ENCODE measurements at places on chromosomes 2 and 18.
A peak's percentile ranks its signal among the peaks of the same experiment; 100 is the strongest.

GRCh38 chr2:26477911-26478253 lies at the start of gene OTOF:
Gene OTOF, minus strand, starts transcription at chr2:26478124.
- peak; percentile 82 for DNase-seq

- peak; percentile 17 for DNase-seq
Measured at GRCh38 chr18:55317864-55318263, 270.1 kb downstream of the TCF4 start.

- no peak for DNase-seq
Measured at GRCh38 chr18:58882044-58882443, 17.4 kb downstream of the ZNF532 start.

DNA sequence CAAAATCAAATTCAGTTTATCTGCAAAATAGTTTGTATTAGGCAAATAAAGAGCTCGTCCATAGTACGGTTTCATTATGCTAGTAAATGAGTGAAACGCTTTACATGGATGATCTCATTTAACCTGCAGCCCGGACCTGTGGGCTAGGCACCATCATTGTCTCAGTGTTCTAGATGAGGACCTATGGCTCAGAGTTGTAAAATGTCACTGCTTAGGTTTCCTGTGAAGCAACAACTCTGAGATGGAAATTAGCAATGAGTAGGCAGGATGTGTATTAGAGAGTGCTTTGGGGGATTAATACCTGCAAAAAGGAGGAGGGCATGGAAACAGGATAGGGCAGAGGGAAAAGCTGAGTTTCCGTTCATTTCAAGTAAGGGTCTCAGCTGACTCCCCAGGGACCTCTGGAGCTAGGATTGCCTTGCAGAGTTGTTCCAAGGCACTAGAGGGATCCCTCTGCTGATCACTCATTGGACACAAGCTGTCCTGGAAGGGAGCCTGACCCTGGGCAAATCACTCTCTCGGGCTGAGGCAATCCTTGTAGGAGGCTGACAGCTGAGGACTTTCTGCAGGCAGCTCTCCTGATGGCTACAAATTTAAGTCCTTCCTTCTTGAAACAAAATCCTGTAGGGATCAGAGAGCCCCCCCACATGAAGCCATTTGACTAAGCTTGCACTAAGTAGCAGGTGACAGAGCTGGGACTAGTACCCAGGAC lies 58.8 kb upstream of the SIX2 start:
- peak; percentile 15 for DNase-seq

DNA sequence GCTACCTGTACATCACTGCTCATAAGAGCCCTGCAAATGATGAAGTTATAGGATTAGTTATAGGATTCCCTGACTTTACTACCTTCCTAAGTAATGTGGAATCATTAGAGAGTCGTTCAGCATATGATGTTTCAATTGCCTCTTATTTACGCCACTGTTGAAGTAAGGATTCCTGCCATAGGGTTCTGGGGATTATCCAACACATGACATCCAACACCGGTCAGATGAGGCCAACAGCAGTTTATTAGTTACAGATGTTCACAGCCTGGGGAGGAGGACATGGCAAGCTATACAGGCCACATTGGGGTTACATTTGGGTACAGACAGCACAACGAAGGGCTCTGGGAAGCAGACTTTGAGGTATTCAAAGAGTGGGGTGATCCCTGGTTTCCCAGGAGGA lies 134.1 kb upstream of the MC4R start:
- DNase-seq, result no peak

GRCh38 chr2:27737676-27738348 lies 33.7 kb upstream of the MRPL33 start:
- DNase-seq, result peak; percentile 46

- DNase-seq, result peak; percentile 9
Measured at GRCh38 chr2:159961037-159961436, 101.4 kb downstream of the PLA2R1 start.

DNA sequence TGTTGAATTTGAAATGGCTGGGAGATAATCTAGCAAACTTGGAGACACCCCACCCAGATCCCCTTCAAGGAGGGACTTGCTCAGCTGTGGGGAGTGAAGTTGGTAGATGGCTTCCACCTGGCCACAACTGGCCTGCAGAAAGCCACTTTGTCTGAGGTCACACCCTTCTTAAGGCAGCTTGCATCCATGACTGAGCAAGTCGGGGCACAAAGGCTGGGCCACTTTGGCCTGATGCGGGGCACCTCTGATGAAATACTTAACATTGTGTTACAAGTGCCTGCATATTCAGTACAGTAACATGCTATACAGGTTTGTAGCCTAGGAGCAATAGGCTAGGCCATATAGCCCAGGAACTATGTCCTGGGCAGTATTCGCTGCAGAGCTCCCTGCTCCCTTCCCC lies 13.4 kb upstream of the RPL37A start:
- no peak for DNase-seq

GRCh38 chr2:64941801-64942200 lies 47.4 kb upstream of the SLC1A4 start:
- no peak for DNase-seq

- peak; percentile 51 for DNase-seq
Measured at GRCh38 chr2:25567406-25567805, 106.0 kb downstream of the DTNB start.

DNA sequence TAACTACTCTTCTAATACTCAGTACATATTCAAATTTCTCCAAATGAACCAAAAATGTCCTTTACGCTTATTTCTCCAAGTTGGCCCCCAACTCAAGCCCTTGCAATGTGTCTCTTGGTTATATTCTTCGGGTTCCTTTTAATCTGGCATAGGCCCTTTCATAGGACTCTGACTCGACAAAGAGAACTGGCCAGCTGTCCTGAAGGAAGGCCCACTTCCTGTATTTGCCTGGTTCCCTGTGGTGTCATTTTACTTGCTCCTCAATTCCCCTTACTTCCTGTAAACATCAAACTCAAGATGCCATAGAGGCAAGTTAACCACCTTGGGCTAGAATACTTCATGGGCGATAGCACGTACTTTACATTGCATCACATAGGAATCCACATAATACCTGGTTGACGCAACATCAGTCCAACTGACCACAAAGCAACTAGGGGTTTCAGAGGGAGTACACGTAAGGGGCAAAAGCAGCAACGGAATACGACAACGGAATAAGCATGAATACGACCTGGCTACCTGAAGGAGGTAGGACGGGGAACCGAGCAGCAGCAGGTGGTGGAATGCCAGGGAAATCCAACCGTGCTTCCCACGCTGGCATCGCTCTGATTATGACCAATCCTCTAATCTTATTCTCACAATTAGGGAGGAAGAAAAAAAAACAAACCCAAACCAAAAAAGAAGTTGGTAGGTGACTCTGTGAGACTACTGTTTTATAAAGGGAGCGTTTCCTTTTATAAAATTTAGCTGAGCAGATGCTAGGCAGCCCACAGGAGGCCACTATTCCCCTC lies 823 bp upstream of the GORASP2 start:
- peak; percentile 30 for DNase-seq

- DNase-seq, result peak; percentile 38
Measured at GRCh38 chr2:40606862-40607261, 155.0 kb upstream of the SLC8A1 start.

GRCh38 chr2:36168115-36168514 lies 187.5 kb upstream of the CRIM1 start:
- no peak for DNase-seq

DNA sequence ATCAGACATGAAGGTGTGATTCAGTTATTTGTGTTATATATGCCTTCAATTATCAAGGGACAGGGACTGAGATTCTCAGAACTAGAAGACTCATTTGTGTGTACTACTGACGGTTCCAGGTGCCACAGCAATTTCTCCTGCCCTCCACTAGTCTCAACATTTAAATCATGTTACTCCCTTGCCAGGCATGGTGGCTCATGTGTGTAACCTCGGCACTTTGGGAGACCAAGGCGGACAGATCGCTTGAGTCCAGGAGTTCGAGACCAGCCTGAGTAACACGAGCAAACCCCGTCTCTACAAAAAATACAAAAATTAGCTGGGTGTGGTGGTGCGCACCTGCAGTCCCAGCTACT lies 1.1 kb downstream of the CNDP2 start:
- DNase-seq, result no peak

GRCh38 chr2:11292464-11293255 lies 51.8 kb downstream of the ROCK2 start:
- peak; percentile 37 for DNase-seq

DNA sequence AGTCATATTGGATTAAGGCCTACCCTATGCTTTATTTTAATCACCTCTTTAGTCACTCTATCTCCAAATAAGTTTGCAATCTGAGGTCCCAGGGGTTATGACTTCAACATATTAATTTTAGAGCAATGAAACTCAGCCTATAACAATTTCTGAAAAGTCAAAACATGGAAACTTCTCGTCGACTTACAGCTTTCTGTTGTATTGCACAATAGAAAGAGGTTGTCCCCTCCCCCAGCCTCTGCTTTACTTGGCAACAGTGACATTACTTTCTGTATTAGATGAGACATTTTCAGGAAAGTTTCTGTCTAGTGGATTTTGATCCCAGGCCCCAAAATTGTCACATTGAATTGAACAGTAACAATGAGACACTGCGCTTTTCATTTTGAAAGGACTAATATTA lies 326.4 kb downstream of the THSD7B start:
- no peak for DNase-seq

- DNase-seq, result no peak
Measured at GRCh38 chr2:201628545-201628944, 14.8 kb downstream of the TMEM237 start.

DNA sequence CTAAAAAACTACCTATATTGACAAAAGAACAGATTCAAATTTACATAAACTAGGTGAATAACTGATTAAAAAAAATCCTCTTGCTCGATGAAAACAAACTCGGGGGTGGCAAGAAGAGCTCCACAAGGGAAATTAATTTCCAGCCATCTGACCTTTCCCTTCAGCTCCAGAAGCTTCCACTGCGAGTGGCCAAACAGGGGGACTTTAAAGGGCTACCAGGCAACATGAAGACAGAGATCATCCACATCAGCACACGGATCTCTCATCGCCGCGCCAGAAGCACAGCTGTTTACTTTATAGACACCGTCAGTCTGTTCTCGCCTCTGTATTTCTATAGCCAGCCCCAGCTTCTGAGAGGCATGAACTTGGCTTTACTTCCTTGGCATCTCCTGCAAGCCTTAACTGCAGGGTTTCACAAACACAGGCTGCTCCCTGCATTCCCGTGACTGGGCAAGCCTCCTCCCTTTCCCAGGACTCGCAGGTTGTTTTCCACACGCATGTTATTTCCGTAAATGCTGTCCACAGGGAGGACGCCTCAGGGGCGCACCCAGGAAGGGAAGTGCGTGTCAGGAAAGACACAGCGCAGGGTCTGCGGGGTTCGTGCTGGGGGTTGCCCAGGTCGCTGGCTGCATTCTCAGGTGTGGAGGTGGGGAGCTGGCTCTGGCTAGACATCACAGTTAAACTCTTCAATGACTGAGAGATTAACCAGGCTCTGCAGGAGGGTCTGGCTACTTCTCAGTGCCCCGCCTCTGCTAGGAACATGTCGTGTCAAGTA lies 85.0 kb downstream of the USP40 start:
- no peak for DNase-seq

- no peak for DNase-seq
Measured at GRCh38 chr2:99715956-99716355, 226.1 kb upstream of the REV1 start.

DNA sequence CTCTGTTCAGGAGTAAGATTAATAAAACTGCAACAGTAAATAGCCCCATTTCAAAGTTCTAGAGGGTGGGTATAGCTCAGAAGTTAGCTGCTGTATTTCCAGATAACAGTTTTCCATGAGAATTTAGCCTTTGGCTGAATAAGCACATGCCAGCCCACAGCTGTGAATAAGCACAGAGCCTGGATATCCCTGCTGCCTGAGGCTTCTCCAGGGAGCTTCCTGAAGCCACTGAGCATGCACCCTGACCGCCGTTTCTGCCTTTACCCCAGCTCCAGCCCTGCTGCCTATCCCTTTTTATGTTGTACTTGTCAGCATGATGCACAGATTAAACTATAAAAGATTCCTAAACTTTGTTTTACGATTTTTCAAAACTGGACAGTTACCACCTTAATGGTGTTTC lies 85.3 kb downstream of the FEZ2 start:
- no peak for DNase-seq

DNA sequence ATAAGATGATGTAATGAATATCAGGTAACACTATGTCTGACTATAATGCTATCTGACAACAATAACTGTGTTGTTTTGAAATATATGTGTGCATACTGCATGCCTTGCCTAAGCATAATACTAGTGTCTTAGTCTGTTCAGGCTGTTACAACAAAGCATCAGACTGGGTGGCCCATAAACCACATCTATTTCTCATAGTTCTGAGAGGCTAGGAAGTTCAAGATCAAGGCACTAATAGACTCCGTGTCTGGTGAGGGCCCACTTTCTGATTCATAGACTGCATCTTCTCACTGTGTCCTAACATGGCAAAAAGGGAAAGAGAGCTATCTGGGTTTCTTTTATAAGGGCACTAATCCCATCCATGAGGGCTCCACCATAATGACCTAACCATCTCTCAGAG lies 80.1 kb downstream of the SUCLG1 start:
- no peak for DNase-seq

DNA sequence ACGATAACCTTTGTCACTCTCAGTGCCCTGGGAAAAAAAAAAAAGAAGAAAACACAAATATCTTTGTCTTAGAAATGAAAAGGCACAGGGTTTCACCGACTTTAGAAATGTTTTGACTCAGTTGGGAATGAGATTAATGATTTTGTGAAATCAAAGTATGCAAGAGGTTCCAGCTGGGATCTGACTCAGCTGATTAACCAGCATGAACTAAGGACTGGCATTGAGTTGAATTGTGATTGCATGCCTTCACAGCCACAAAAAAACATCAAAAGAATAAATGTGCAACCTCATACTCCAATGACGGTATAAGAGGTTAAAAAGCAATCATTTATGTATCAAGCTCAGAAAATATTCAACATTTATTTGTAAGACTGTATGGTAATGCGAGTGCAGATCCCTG lies 566.6 kb upstream of the DSEL start:
- peak; percentile 88 for DNase-seq

DNA sequence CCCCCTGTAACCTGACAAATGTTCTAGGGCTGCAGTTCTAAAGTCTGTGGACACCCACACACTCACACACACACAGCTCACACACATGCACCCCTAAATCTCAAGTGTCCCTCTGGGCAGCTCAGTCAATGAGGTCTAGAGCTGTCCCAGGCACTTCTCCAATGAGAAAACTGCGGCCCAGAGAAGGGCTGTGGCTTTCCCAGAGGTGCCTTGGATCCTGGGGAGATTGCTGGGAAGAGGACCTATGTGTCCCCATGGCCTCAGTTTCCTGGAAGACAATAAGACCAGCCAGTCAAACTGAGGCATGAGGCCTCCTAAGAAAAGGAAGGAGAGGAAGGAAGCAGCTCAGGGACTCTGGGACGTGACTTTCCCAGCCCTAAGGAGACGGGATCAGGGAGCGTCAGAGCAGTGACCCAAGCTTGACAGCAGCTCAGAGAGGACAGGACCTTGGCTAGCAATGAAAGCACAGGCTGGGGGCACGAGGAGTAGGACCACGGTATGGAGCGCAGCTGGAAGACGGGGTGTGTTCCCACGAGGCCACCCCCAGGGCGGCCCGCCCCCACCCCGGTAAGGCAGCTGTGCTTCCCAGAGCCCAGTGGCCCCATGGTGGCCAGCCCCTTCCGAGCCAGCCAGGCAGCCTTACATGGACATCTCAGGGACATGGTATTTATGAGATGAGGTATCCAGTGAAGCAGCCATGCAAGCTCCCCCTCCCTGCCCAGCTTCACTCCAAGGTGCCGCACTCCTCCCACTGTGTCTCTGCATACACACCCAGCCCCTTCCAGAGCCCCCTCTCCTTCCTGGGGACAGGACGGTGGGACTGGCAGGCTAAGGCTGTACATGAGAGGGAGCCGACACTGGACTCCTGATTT lies 46.0 kb downstream of the TNS1 start:
- no peak for DNase-seq

Data from M059J (cell line).